ENCODE measurements at places on chromosomes 6 and 20. TPM values are rescaled to one million over a fixed set of nuclear protein-coding genes. Genes with fewer than 3 reads are reported as not detected.
A peak's percentile ranks its signal among the peaks of the same experiment; 100 is the strongest.

GRCh38 chr6:83514866-83515466, 2.6 kb downstream of the PRSS35 start:
- peak; percentile 23 for DNase-seq

DNA sequence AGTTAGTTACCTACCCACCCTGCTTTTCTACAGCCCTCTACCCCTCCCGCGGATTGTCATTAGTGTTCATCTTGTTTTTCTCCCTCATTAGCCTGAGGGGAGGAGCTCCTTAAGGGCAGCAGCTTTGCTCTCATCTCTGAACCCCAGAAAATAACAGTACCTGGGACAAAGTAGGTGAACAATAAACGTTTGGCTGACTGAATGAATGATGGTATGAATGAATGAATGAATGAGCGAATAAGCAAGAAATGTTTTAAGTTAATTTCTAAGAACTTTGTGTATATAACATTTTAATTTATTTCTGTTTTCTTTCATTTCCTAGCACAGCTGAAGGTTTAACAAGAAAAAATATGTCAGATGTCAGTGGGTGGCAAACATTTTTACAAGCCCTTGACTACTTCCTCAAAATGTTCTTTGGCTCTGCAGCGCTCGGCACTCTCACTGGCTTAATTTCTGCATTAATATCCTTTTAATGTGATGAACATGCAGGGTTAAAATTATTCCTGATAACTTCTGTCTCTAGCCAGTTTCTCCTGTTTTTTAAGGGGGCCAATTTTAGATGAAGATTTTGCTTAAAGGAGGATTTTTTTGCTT, 50.1 kb downstream of the SLC9A8 start:
- no peak for DNase-seq

GRCh38 chr6:28542440-28543296, 17.0 kb downstream of the GPX5 start:
- DNase-seq = peak; percentile 80

GRCh38 chr20:43893930-43894329, 20.7 kb upstream of the TOX2 start:
- DNase-seq = no peak

DNA sequence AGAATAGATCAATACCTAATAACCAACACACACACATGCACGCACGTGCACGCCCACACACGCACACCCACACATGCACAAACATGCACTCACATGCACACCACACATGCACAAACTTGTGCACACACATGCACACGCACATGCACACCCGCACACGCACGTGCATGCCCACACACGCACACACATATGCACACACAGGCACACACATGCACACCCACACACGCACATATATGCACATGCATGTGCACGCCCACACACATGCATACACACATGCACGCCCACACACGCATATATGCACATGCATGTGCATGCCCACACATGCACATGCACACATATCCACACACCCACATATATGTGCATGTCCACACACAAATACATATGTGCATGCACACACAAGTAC, 26.2 kb upstream of the CHRNA4 start:
- no peak for DNase-seq

DNA sequence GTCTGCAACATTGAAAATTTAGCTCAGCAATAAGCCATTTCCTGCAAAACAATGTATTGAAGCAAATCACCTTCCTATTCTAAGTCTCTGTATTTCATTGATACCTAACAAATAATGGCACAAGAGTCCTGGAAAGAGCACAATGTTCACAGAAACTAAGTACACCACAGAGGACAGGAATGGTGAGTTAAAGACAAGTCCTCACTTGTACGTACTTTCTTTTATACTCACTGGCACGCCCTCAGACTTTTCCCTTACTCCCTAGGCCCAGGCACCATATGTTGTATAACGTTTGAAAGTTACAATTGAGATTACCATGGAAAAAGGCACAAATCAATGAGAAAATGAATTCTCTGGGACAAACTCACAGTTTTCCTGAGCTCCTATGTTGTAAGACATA, 683.0 kb upstream of the MANEA start:
- no peak for DNase-seq

DNA sequence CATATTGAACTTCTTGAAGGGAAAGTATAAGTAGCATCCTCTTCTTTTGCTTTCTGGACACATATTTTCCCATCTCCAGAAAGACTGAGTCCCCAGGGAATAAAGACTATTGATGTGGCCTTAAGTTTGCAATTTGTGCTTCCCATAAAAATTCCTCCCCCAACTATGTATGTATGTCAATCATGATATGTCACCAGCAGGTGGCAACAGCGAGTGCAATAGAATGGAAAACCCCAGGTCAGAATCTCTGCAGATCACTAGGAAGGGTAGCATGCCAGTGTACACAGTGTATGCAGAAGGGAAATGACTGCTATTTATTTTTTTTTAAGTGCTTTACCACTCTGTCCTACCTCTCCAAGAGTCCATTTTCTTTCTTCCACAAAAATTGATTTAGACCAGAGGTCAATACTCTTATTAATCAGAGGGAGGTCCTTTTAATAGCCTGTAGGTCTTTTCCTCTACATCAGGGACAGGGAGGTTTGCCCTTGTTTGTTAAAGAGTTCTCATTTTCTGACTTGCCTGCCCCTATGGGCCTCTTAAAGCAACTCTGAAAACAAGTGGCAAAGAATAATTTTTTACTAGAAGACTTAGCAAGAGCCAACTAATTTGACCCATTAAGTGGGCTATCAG, 61.4 kb downstream of the BMP2 start:
- peak; percentile 67 for DNase-seq

DNA sequence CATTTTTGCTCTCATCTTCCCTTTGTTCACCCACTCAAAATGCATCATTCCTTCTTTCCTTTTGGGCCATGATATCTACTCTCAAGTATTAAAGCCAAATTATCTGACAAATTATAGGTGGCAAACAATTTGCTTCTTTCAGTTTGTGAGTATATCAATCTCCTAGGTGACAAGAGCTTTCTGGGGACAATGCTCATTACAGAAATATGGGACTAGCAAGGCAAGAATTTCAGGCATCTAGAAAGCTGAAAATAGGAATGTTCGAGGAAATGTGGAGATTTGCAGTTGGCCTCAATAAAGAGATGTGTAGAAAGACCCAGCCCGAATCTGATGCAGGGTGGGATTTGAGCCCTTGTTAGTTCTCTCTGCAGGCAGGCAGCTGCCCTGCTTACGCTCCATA, 71.8 kb downstream of the ALDH8A1 start:
- DNase-seq = no peak

GRCh38 chr6:49653438-49653837, 16.8 kb upstream of the RHAG start:
- DNase-seq = no peak

TXLNB gene
- 0.27 TPM for total RNA-seq

C6orf141 gene
- total RNA-seq = 1.1 TPM

GPR6 gene
- not detected for total RNA-seq

TULP1 gene
- not detected for total RNA-seq

XKR7 gene
- total RNA-seq = not detected

NEURL2 gene
- total RNA-seq = 1.9 TPM
